ENCODE measurements at places on chromosomes 6 and 20.

- ATAC-seq = no peak
Observed at GRCh38 chr6:34990971-34991560, 102.0 kb downstream of the ANKS1A start.

GRCh38 chr6:142378138-142378875 is 76.5 kb downstream of the ADGRG6 start:
- ATAC-seq = no peak

GRCh38 chr6:16480763-16481560 is 242.6 kb downstream of the GMPR start:
- ATAC-seq = peak; percentile 21

DNA sequence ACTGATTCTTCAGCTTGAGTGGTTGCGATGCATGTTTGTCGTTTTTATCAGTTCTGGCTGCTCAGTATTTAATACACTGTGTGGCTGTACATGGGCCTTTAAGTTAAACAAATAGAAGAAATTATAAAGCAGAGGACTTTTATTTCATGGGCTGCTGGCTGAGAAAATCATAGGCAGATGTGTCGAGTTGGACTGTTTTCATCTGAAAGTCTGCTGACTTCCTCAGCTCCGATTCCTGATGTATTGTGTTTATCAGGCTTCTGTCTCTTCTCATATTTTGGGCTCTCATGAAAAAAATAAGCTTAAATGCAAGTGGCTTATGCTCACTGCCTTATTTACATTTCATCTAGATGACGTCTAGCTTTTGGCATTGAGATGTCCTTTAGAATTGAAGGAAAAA is 129.5 kb upstream of the GGTLC1 start:
- no peak for ATAC-seq

DNA sequence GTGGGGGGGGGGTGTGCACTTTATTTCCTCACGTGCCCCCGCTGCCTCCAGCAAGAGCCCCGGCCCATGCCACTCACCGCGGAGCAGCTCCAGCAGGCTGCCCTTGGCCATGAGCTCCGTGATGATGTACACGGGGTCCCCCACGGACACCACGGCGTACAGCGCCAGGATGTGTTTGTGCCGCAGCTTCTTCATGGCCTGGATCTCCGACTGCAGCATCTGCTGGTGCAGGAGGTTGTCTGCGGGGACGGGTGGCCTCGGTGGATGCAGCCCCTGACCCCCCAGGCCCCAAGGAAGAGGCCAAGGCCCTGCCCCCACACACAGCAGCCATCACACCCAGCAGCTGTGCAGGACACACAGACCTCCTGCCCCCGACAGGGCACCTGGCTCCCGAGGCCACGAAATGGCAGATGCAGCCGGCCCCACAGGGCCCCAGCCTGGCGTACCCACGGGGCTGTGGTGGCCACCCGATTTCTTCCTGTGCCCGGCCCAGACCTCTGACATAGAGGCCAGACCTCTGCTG is 4.7 kb downstream of the PTK6 start:
- no peak for ATAC-seq

DNA sequence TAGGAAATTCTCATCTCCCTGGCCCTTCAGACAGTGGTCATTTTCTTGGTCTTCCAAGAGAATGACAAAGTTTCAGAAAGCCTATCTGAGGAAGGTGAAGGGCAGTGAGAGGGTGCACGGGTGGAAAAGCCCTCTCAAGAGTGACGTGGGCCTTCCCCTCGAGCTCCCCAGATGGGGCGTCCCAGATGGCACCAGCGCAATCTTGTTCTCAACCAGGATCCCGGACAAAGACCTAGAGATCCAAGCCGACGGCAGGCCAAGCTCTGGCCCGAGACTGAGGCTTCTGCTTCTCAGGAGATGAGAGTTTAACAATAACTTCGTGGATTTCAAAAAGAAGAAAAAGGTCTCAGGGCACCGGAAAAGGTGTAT is 797 bp upstream of the ZNF133 start:
- ATAC-seq = no peak

GRCh38 chr20:50186151-50186885 is 4.3 kb upstream of the CEBPB start:
- no peak for ATAC-seq

- no peak for ATAC-seq
Observed at GRCh38 chr20:1815502-1816085, 79.6 kb upstream of the SIRPA start.

DNA sequence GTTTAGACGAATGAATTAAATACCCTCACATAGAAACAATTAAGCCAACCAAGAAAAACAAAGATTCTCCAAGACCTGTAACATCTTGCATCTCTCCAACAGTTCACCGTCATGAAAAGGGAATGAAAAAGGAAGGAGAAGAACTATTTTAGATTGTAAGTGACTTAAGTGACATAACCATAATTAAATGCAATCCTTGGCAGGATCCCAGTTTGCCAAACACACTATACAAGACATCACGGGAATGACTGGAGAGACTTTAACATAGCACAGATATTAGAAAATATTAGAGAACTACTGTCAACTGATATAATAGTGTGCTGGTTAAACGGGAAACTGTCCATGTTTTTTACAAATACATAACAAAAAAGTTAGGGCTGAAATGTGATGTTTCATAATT is 22.2 kb downstream of the EPB41L2 start:
- no peak for ATAC-seq

GRCh38 chr20:54208548-54209176 is 775 bp downstream of the PFDN4 start:
- peak; percentile 24 for ATAC-seq

DNA sequence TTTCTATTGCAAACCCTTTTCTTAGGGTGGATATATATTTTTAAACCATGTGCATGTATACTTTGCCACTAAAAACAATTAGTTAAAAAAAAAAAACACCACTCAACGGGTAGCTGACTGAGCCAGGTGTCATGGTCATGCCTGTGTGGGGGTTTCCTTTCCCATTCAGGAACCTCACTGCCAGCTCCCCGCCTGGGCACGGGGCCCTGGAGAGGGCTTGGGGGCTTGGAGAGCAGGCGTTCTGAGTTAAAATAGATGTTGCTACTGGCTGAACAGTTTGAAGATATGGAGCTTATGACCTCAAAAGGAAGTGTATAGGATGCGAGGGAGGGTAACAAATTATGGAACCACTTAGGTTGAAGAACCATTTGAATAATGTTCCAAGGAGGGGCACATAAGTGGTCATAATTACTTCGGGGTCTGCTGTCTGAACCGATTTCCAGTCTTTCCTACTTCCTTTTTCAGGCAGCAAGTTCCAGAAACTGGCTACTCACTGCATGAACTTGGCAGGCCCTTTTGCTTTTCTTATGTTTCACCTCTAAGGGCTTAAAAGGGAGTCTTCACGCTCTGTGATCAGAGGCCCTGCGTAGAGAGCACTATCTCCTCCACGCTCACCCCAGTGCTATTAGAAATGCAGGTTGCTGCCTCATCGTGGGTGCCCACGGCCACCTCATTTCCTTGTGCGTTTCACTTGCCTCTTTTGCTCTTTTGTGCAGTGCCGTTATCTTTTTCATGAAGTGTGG is 9.9 kb downstream of the STX16 start:
- ATAC-seq = peak; percentile 81

DNA sequence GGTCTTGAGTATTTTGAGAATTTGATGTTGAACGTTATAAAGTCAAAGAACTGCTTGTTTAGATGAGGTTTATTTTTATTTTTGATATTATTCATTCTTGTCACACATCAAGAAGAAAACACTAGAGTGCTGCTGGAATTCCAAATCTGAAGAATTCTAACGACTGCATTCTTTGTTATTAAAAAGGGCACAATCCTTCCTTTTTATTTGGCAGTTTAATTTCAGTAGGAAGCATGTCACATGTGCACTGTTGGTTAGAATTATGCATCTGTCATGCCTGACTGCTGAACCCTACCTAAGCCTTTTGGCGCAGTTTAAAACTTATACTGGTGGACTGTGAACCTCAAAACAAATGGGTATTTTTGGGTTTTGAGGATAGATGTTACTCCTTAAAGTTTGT is 4.0 kb downstream of the ID4 start:
- ATAC-seq = no peak

DNA sequence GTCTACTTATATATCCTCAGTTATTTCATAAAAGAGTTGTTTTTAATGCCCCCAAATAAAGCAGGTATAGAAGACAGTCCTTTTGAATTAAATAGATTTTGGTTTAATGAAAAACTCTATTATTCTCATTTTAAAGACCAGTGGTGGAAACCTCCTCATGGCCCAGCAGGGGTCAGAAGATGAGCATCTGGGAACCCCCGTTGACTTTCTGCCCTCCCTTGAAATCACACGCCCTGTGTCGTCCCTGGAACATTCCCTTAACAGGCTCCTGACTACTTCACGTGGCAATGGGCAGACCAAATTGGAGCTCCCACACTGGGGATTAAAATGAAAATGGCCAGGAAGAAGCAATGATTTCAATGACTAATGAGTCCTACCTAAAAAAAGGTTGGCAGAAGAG is 220.9 kb downstream of the KIF16B start:
- no peak for ATAC-seq

GRCh38 chr6:128064540-128064895 is 163.7 kb upstream of the THEMIS start:
- ATAC-seq = no peak

- no peak for ATAC-seq
Observed at GRCh38 chr6:14728396-14729024, 517.4 kb upstream of the JARID2 start.

- ATAC-seq = peak; percentile 24
Observed at GRCh38 chr6:2919401-2919800, 16.3 kb upstream of the SERPINB9 start.

DNA sequence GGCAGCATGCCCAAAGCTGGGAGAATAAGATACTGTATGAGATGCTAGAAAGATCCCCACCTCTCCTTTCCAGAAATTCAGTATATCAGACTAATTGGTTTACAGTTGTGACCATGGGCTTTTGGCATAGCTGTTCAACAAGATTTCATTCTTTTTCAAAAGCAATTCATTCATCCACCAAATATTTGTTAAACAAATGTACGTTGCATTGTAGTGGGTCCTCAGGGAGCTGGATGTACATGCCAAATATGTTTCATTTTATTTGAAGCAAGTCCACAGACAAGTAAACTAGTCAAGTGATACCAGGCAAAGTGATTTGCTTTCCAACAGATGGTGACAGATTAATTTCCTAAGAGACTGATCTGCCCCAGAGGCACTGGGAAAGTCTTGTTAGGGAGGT is 85.8 kb upstream of the ESR1 start:
- ATAC-seq = no peak

- no peak for ATAC-seq
Observed at GRCh38 chr6:150203378-150203777, 60.5 kb downstream of the PPP1R14C start.

GRCh38 chr6:106446287-106446885 is 85.9 kb downstream of the CRYBG1 start:
- no peak for ATAC-seq

GRCh38 chr20:18412221-18412901 is 54.5 kb downstream of the DZANK1 start:
- ATAC-seq = no peak

- no peak for ATAC-seq
Observed at GRCh38 chr6:111543913-111544435, 61.0 kb upstream of the REV3L start.

DNA sequence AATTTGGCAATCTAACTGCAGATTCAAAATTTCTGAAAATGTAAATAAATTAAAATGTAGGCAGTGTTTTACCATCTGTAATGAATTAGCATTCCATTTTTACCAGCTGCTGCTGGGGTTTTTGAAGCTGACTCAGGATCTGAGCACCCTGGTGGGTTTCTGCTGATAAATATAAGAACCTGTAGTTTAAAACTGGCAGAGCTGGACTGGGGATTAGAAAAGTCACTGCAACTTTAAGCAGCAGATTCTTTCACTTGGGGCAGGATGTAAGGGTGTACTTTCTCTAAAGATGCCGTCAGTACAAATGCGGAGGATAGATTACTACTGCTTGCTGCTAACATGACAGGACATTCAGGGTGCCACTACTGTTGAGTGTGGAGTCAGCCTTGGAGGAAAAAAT is 341.8 kb downstream of the CDKAL1 start:
- ATAC-seq = no peak

- no peak for ATAC-seq
Observed at GRCh38 chr6:29663300-29664042, 6.6 kb downstream of the MOG start.

DNA sequence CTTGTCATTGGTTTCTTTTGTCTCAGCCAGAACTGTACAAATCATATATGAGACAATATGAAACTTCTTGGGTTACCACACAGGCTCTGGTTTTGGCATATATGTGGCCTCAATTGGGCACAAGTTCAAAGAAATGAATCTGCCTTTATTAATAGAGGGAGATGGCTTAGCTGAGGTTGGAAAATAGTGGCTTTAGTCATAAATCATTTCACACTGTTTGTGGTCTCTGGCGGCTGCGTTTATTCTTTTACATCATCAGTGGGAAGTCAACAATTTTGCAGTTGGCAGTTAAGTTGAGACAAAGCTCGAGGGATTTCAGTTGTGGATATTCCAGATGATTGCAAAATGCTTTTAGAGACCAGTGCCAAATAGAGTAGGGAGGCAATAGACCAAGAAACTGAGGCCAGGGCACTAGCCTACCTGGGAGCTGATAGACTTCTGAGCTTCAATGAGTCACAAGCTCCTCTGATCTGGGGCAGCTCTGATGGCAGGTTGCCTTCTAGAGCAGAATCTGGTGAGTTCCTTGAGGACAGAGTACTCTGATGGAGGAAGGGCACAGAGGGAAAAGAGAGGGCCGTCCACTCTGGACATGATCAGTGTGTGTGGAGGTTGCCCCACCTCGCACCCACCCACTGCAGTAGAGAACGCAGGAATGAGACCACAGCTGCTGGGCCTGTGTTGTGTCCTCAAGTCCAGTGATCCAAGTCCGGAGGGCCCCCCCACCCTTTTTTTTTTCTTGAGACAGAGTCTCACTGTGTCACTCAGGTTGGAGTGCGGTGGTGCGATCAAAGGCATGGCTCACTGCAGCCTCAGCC is 73.5 kb downstream of the ARMC2 start:
- ATAC-seq = peak; percentile 96

- ATAC-seq = no peak
Observed at GRCh38 chr6:679282-679681, 13.7 kb downstream of the EXOC2 start.

DNA sequence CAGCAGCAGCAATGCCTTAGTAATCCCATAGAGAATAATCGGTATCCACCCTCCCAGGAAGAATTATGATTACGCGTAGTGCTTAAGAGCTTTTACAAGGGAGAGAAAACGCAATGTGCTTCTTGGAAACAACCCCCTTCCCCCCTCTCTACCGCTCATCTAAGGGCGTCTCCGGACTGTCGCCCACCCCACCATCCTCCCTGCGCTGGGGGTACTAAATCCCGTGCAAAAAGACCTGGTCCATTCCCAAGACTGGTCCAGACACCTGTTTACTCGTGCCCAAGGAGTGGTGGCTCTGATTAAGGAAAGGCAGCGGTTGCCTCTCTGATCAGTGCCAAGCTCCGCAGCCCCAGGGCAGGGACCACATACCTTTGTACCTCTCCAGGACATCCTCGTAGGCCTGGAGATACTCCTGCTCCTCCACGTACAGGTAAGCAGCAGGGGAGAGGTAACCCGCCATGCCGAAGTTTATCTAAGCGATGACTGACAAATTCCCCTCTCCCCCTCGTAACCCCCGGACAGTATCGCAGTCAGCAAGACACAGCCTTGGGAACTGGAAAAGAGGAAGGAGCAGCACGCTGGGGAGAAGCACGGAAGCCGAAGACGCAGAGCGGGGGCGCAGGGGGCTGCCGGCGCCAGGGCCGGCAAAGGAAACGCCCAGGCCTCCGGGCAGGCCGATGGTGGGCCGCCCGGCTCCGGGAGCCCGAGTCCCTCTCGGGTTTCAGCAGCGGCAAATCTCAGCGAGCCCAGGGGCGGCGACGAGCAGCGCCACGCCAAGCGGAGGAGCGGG is 112.0 kb upstream of the BEND6 start:
- ATAC-seq = peak; percentile 11
